ENCODE measurements at places on chromosomes 5 and 9. TPM values are rescaled to one million over a fixed set of nuclear protein-coding genes. Genes with fewer than 3 reads are reported as not detected.

DNA sequence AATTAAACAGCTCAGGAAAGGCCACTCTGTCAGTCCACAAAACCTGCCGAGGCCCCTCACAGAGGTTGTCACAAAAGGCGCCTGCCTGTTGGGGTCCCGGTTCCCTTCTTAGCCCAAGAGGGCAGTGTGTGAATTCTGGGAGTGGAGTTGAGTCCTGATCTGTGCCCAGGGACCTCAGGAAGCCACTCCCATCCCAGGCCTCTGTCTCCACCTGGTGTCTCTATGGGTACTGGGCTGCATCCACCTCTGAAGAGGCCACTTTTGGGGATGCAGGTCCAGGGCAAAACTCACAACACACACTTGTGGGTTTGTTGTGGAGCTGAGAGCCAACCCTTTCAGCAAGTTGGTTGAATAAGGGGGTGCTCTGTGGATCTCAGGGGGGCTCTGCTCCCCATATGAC lies 74.3 kb upstream of the STXBP1 start:
- H3K27ac ChIP-seq, result no peak overlapping the region
- no peak overlapping the region for H3K4me3 ChIP-seq
- no peaks in the 10 kb centered on the region for H3K27me3 ChIP-seq
- DNase-seq, result no peak

DNA sequence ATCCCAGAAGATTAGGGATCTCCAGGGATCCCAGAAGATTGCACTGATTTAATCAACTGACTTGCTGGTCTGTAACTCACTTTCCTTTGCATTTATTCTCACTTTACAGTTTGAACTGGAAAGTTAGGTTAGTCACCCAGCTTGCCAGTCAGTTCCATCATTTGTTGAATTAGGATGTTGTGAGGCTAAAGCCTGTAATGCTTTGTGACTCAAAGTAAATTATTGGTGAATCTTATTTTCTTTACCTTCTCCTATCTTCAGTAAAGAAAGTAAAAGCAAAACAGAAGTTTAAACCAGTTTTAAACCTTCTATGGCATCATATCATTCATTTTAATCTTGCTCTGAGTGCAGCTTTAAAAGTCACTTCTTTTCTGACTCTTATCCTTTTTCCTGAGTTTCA lies 85.8 kb downstream of the SLC44A1 start:
- H3K27me3 ChIP-seq, result no peaks in the 10 kb centered on the region
- H3K36me3 ChIP-seq, result peaks cover 7% of the 10 kb centered on the region
- DNase-seq, result no peak
- H3K27ac ChIP-seq, result no peak overlapping the region

DNA sequence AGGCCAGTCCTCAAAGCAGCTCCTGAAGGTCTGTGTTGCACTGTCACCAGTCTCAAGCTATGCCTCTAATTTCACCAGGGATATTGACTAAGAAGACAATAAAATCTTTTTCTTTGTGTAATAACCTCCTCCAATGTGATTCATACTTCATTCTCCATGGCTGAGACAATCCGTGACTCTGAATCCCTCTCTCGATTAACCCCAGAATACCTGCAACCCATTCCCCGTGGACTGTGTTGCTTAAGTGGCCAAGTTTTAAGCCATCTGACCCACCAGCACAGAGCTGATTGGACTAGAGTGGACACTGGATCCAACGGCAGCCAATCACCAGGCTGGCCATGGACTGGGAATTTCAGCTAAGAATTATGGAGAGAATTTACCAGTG lies 5.4 kb upstream of the CCIN start:
- no peak for DNase-seq
- H3K27me3 ChIP-seq, result no peaks in the 10 kb centered on the region
- no peaks in the 10 kb centered on the region for H3K36me3 ChIP-seq
- peak overlapping the region; percentile 76 for H3K27ac ChIP-seq
- no peaks in the 10 kb centered on the region for H3K4me1 ChIP-seq

GRCh38 chr5:13591621-13592020 lies 352.9 kb downstream of the DNAH5 start:
- DNase-seq, result peak; percentile 31
- no peaks in the 10 kb centered on the region for H3K27me3 ChIP-seq
- no peak overlapping the region for H3K4me3 ChIP-seq
- H3K4me1 ChIP-seq, result no peaks in the 10 kb centered on the region

GRCh38 chr5:172156541-172156994 lies 31.5 kb downstream of the STK10 start:
- no peaks in the 10 kb centered on the region for H3K27me3 ChIP-seq
- peak; percentile 34 for DNase-seq
- H3K4me3 ChIP-seq, result no peak overlapping the region

DNA sequence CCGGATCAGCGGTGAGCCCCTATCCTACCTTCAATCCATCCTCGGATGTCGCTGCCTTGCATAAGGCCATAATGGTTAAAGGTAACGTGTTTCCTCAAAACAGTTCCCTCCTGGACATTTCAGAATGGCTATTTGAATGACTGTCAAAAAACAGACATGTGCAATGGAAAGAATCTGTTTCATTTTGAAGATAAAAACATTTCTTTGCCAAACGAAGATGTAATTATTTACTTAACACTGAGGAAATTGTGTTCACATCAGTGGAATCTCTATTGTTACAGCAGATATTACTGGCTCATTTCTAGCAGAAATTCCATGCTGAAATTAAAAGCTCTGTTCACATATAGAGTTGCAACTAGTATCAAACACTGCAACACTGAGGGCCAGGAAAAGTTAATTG lies 7.1 kb downstream of the ANXA1 start:
- DNase-seq, result no peak
- no peaks in the 10 kb centered on the region for H3K4me1 ChIP-seq
- H3K4me3 ChIP-seq, result no peak overlapping the region
- no peak overlapping the region for H3K27ac ChIP-seq

GRCh38 chr5:80139466-80139972 lies 104.4 kb downstream of the THBS4 start:
- H3K36me3 ChIP-seq, result peaks cover 11% of the 10 kb centered on the region
- H3K27ac ChIP-seq, result peak overlapping the region; percentile 50
- no peak for DNase-seq

GRCh38 chr5:175867587-175868347 lies 3.6 kb upstream of the CPLX2 start:
- peak; percentile 82 for DNase-seq
- H3K4me3 ChIP-seq, result no peak overlapping the region
- no peaks in the 10 kb centered on the region for H3K4me1 ChIP-seq
- H3K36me3 ChIP-seq, result no peaks in the 10 kb centered on the region
- peaks cover 16% of the 10 kb centered on the region for H3K27me3 ChIP-seq

- H3K36me3 ChIP-seq, result peaks cover 12% of the 10 kb centered on the region
- H3K27ac ChIP-seq, result no peak overlapping the region
- H3K4me1 ChIP-seq, result no peaks in the 10 kb centered on the region
- H3K4me3 ChIP-seq, result no peak overlapping the region
- no peak for DNase-seq
Measured at GRCh38 chr9:110244616-110245015, 11.7 kb downstream of the TXN start.

DNA sequence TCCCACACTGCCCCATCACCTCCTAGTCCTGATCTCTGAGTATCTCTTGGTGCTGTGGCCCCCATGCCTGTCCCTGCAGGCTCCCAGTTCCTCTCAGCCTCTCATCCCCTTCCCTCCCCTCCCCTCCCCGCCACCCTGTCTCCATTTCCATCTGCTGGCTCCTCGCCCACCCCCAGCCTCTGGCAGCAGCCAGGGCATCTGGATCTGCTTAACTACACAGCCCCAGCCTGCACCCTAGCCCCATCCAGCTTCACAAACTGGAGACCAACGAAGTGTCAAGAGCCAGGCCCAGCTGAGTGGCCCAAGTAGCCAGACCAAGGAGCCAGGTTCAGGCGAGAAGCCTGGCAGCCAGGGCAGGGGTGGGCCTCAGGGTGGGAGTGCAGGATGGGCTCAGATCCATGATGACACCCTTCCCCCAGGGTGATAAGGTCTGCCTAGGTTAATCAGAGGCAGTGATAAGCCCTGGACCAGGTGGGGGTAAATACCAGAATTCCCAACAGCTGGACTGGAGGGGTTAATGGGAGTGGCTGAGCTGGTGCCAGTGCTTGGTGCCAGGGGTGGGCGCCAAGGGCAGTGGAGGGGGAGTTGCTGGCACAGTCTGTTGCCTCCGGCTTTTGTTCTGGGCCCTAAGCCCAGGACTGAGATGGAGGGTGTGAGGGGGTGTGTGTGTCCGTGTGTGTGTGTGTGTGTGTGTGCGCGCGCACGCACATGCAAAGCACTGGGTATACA lies 2.5 kb downstream of the IL11RA start:
- H3K4me3 ChIP-seq, result no peak overlapping the region
- H3K4me1 ChIP-seq, result no peaks in the 10 kb centered on the region

DNA sequence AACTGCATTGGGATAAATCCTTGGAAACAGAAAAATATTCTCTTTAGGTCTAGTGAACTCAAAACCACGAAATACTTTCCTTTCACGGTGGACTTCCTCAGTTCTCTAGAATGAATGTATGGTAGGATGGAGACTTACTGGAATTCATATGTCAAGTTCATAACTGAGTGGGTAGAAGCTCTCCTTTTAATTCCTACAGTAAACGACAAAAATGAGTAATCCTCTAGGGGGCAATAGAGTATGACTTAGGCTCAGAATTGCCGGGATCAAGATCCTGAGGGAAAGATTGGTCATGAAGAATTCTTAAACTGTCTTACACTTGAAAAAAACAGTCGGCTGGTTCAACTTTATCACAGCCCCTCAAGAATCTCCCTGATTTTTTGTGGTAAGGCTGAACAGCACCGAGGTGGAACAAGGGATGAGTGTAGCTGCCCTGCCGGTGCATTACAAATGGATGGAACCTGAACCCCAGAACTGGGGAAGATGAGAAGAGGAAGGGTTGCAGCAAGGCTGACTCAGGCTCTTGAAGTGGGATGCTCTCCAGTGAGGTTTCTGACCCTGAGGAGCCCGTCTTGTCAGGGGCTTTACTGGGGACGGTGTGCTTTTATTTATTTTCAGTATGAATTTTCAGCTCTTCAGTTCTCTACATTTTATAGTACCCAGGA lies 14.0 kb upstream of the LOX start:
- no peak overlapping the region for H3K4me3 ChIP-seq
- no peaks in the 10 kb centered on the region for H3K4me1 ChIP-seq
- H3K36me3 ChIP-seq, result no peaks in the 10 kb centered on the region
- no peak for DNase-seq
- H3K27ac ChIP-seq, result no peak overlapping the region

- no peaks in the 10 kb centered on the region for H3K36me3 ChIP-seq
- no peaks in the 10 kb centered on the region for H3K4me1 ChIP-seq
- H3K27ac ChIP-seq, result no peak overlapping the region
- no peaks in the 10 kb centered on the region for H3K27me3 ChIP-seq
- DNase-seq, result peak; percentile 21
Measured at GRCh38 chr5:123673107-123673506, 161.1 kb downstream of the CSNK1G3 start.

DNA sequence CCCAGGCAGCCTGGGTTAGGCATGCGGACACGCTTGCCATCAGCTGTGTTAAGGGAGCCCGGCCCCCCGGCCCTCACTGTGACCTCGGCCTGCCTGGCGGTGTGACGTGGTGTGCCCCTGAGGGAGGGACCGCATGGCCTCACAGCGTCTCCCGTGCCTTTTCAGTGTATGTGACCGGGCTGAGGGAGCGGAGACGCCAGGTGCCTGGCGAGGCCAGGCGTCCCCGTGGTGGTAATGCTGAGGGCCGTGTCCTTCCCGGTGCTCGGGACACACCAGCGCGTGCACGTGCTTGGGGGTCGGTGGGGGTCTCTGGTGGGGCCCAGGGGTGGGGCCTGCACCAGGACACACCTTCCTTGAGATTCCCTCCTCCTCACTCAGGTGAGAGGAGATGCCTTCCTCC lies 10.9 kb downstream of the RNU6ATAC start:
- no peak overlapping the region for H3K27ac ChIP-seq
- H3K4me3 ChIP-seq, result no peak overlapping the region
- no peaks in the 10 kb centered on the region for H3K27me3 ChIP-seq
- peaks cover 32% of the 10 kb centered on the region for H3K36me3 ChIP-seq
- no peak for DNase-seq

GRCh38 chr9:101718192-101718591 lies 20.3 kb downstream of the GRIN3A start:
- no peaks in the 10 kb centered on the region for H3K36me3 ChIP-seq
- H3K4me1 ChIP-seq, result no peaks in the 10 kb centered on the region
- no peak overlapping the region for H3K27ac ChIP-seq
- no peak for DNase-seq
- H3K27me3 ChIP-seq, result no peaks in the 10 kb centered on the region
- H3K4me3 ChIP-seq, result no peak overlapping the region

Gene UBTD2
- 18.4 TPM for polyA plus RNA-seq

Gene ESM1
- polyA plus RNA-seq, result 1.3 TPM

Gene MYO10
- 10.3 TPM for polyA plus RNA-seq

Gene PCDH12
- 5.1 TPM for polyA plus RNA-seq

Gene ANKRD18A
- polyA plus RNA-seq, result 0.61 TPM

Data from small intestine (tissue), 16 donors.